ENCODE measurements at places on chromosomes 16 and 17.
A peak's percentile ranks its signal among the peaks of the same experiment; 100 is the strongest.

GRCh38 chr17:28597606-28598383 lies 1.0 kb downstream of the SPAG5 start:
- DNase-seq: no peak

DNA sequence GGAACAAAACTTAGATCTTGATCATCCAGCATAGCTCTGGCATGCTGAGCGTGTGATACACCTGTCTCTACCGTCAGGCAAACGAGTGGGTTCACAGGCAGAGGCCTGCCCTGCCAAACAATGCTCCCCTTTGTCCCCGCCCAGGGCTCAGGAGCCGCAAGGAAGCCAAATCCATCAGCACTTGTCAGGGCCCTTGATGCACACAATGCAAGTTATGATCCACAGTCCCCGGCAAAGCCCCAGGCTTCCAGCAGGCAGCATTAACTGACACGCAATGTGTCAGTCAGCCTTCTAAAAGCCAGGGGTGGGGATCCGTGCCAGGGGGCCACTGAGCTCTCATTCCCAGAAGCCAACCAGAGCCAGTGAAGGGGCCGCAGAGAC lies 460.9 kb downstream of the SLC39A11 start:
- no peak for DNase-seq

DNA sequence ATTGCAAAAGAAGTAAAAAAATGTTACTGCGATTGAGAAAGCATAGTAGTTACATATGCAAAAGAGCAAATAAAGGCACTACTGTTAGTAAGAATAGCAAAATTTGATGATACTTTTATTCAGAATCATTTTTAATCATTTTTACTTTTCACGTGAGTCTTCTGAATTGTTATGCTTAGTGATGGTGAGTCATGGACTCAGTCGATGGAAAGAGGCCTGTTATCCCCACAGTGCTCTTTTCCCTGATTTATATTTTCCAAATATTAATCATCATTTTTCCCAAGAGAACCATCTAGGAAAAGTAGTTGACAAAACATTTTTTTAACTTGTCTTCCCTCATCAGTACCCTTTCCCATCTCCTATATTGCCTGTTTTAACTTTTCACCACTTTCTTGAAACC lies 181.1 kb downstream of the CHD9 start:
- DNase-seq: no peak

GRCh38 chr16:54923055-54923473 lies 7.6 kb upstream of the IRX5 start:
- no peak for DNase-seq

- DNase-seq: no peak
Measured at GRCh38 chr17:4436846-4437245, 3.1 kb downstream of the SPNS3 start.

DNA sequence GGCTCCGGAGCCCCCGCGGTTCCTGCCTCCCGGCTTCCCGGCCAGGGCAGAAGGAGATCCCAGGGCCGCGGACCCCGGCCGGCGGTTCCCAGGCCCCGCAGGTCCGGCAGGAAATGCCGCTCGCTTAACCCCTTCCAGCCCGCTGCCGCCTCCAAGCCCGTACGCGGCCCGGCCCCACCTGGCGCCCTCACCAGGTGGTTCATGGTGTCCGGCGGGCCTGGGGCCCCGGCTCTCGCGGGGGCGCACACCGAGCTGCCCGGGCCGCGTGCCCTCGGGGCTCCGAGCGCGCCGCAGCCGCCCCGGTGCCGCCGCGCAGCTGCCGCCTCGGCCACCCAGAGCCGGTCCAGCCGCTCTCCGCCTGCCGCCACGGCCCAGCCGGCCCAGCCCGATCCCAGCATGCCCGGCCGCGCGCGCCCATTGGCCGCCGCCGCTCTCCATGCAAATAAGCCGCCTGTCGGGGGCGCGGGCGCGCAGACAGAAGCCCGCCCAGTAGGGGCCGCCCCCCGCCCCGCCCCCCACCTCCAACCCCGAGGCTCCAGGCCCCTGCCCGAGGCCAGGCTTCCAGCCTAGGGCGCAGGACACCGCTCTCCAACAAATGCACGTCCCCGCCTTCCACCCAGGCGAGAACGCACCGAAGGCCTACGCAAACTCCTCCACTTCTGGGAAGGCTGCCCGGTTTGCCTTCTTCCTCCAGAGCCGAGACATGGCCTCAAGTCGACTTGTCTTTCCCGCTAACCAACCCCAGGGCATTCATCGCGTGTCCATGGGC lies at the start of gene BCAR1:
Gene BCAR1 (minus strand): TSS at position 345 of the 769 bp plus-strand sequence. CDS start 142 bp downstream, at position 203.
- peak; percentile 73 for DNase-seq

DNA sequence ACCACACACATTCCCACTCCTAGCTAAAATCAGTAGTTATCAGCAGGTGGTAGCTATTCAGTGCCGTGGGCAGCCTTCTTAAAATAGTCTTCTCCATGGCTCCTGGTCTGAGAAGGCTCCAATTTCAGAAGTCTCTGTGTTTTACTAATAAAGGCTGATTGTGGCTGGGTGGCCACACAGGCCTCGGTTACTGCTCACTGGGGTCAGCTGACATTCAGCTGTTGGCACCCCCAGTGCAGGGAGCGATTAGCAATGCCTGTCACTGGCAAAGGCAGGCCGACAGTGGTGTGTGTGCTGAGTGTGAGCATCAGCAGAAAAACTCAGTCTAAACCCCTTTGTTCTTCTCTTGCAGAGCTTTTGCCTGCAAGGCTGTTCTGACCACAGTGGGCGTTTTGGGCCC lies 16.6 kb upstream of the DBNDD1 start:
- no peak for DNase-seq

DNA sequence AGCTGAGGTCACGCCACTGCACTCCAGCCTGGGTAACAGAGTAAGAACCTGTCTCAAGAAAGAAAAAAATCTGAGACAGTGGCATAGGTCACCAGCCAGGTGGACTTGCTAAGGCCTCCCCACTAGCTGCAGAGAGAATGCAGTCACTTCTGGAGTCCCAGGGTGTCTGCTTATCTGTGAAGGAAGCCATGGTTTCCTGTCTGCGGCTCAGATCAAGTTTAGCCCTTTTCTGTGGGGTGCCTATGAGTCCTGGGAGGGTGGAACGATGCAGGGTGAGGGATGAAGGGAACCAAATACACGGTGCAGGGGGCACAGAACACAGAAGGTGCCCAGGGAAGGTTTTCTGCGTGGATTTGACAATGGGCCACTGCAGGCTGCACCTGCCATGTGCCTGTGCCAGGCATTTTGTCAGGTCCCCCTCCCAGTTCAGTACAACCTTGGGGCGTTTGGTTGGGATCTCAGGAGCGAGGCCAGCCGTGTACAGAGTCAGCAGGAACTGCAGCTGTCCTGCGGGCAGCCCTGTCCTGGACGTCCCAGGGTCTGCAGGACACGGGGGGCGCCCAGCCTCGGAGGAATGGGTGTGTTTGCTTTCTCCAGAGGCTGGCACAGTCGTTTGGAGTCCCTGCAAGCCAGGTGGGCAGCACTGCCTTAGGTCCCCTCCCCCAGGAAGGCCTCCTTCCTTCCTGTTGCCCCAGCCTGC lies 41.8 kb downstream of the RAB11FIP4 start:
- no peak for DNase-seq

DNA sequence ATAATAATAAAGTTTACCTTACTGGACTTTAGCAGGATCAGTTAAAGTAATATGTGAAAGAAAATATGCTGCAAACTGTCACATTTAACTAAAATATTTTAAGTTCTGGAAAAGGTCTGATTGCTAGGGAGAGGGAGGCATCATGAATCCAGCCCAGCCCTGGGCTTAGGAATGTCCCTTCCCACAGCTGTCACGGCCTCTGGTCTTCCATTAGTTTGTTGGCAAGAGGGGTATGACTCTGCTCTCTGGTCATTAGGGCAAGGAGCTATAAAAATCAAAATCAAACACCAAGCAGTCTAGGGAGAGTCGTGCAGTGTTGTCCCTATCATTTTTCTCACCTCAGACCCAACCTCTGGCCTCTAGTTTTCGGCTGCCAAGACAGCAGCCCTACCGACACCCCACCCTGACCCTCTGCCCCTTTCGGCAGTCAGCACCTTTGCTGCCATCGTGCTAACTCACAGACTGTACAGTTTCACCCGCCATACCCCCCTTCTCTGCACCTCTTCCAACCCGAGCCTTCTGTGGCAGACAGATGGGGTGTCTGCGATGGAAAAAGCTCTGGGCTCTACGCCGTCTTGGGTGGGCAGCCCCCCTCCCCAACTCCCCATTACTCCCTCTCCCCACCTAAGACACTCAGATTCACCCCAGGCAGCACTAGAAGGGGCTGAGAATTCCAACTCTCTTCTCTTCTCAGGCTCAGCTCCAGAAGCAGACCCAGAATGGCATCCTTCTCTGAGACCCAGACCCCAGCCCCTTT lies 41.4 kb downstream of the NEUROD2 start:
- DNase-seq: no peak

- no peak for DNase-seq
Measured at GRCh38 chr16:66926961-66927436, 1.7 kb upstream of the RRAD start.

DNA sequence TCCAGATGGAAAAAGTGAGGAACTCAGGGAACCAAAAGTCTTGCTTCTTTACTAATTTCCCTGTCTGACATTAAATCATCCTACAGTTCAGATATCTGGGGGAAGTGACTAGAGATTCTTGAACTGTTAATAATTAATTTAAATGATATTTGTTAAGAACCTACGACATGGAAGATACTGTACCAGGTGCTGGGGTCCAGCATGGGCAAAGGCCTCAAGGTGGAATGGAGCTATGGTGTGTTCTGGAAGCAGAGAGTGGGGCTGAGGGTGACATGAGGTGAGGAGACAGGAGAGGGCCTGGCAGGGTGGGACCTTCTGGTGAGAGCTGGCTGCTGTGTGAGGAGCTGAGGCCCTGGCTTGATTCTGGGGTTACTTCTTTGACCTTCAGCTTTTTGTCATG lies 6.0 kb upstream of the CCL2 start:
- DNase-seq: no peak

- DNase-seq: no peak
Measured at GRCh38 chr17:80683625-80684104, 139.0 kb downstream of the RPTOR start.

DNA sequence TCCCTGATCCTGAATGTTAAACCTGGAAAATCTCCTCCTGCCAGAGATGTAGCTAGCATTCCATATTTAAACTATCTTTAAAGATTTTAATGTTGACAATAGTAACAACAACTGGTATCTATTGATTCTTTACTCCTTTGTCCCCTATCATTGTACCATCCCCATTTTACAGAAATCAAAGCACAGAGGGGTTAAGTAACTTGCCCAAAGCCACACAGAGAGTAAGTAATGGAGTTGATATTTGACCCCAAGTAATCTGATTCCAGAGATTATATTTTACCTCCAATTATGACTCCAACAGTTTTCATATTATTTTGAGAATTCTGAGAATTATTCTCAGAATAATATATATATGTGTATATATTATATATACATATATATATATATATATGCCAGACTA lies 37.7 kb upstream of the RGS9 start:
- DNase-seq: no peak

- DNase-seq: no peak
Measured at GRCh38 chr16:89898201-89898967, 20.3 kb upstream of the MC1R start.

DNA sequence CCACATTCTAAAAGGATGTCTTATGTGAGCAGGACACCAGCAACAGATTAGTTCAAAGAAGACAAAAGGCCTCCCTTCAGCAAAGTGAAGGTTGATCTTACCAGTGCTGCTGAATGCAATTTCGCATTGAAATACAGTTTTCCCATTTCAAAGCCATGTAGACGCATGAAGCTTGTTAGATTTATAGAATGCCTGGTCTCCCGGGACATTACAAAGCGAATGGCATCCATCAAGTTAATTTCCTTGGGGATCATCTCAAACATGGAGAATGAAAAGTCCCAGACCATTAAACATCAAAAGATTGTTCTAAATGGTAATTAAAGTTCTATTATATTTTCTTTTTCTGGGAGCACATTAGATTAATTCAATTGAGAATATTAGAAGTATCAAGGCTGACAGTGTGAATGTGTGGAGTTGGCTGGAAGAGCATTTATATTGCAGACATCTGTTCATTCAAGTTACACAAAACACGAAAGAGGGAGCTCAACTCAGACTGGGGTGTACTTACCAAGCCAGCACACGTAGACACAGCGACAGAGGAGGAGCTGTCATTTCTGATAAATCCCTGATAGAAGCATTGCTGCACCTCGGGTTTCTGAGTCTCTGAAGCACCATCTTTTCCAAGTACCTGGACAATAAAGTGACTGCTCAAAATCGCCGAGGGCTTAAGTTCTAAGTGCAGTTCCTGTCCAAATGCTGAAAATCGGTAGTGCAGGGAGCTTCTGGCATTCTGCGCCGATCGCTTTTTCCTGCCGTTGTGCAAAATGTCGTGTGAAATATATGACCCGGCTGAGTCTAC lies 3.8 kb downstream of the ADAMTS18 start:
- no peak for DNase-seq

DNA sequence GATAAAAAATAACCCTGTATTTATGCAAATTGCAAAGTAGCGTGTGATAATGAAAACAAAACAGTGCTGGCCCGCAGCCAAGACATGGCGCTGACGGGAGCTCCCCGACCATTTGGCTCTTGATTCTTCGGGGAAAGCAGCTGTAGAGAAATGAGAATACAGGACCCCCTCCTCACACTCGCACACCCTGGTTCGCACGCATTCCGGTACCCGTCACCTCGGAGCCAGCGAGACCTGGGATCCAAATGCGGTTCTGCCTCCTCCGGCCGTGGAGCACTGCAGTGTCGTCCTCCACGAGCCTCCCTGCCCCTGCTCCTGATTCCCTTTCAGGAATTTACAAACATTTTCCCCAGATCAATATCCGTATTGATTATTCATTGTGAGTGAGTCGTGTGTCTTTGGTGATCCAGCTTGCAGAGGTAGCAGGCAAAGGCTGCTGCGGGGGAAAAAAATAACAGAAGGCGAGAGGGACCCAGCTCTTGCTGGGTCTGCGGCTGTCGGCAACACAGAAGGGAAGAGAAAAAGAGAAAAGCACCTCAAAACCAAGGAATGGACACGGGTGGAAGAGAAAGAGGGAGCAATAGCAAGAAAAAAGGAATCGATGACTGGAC lies 184.1 kb upstream of the ZFHX3 start:
- DNase-seq: no peak

- DNase-seq: peak; percentile 86
Measured at GRCh38 chr16:88772871-88773811, 11.9 kb downstream of the PIEZO1 start.

DNA sequence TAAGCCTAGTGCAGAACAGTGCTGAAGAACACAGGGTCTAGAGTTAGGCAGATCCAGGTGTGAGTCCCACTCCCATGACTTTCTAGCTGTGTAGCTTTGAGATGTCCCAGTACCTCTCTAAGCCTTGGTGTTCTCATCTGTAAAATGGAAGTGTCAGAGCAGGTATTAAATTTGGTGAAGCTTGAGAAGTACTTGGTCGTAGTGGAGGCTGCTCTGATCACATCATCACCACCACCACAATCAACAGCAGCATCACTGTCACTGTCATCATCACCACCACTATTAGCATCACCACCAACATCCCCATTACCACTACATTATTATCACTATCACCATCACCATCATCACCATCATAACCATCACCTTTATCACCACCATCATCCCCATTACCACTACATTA lies 132.1 kb downstream of the CMIP start:
- no peak for DNase-seq

GRCh38 chr17:35010093-35010492 lies 29.8 kb downstream of the LIG3 start:
- DNase-seq: no peak

GRCh38 chr17:1606352-1606985 lies 22.2 kb downstream of the SLC43A2 start:
- DNase-seq: no peak

- DNase-seq: no peak
Measured at GRCh38 chr16:86948046-86948445, 369.1 kb downstream of the C16orf95 start.

All from AG04450 (cell line).